ENCODE measurements at places on chromosomes 5 and 9.

DNA sequence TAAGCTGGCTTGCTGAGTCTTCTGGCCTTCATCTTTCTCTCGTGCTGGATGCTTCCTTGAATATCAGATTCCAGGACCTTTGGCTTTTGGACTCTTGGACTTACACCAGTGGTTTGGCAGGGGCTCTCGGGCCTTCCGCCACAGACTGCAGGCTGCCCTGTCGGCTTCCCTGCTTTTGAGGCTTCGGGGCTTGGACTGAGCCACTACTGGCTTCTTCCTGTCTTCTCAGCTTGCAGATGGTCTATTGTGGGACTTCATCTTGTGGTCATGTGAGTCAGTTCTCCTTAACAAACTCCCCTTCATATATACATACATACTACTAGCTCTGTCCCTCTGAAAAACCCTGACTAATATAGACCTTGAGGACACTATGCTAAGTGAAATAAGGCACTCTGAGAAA lies 78.3 kb upstream of the SSBP2 start:
- no peak for DNase-seq

DNA sequence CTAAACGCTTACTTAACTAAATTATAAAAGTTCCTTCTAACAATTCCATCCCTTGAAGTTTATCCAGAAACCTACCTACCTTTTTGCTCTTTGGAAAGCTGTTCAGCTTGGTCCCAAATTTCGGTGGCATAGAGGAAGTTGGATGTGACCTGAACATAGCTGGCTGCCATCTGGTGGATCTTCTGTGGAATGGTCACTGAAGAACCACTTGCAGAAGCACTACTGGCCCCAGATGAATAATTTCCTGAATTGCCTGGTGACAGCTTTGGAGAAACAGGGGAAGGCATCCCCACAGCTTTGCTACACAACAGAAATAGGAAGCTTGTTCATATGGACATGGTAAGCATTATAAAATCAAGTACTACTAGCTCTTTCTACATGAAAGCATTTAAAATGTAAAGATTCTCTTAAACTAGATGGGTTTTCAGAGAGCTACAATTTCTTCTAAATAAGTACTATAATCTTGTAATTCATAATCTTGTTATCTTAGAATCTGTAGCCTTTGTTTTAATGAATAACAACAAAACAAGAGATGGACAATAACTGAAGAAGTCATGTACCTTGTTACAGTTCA lies 9.9 kb downstream of the LEAP2 start:
- no peak for DNase-seq

- no peak for DNase-seq
These were observed 67.1 kb downstream of the COL5A1 start for GRCh38 chr9:134708672-134709038.

DNA sequence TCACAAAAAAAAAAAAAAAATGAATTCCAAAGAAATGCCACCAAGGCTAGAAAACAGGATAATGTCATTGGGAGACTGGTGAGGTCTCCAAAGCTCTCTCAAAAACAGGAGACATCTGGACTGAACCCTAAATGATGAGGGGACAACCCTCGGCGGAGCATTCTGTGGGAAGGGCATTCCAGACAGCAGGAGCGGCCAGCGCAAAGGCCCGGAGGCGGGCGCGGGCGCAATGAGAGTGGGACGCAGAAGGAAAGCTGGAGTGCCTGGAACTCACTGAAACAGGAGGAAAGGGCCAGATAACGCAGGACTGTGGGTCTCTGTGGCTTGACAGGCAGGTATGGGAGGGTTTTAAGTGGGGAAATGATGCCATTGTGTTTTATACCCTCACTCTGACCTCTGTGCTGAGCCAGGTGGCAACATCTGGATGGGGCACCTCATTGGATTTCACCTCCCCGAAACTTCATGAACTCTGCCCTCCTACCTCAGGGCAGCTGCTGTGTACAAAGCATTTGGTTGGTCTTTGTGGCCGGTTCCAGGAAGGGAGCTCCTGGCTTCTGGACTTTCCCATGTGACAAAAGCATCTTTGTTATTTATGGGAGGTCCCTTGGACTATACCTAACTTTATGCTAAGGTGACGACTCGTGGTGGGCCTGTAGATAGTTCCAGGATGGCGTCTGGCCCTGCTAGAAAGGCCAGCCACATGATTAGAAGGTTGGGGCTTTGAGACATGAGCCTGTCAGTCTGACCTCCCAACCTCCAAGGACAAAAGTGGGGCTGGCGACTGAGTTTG lies 11.5 kb upstream of the MAPK9 start:
- no peak for DNase-seq

GRCh38 chr9:131112374-131113154 lies 12.8 kb upstream of the NUP214 start:
- no peak for DNase-seq

DNA sequence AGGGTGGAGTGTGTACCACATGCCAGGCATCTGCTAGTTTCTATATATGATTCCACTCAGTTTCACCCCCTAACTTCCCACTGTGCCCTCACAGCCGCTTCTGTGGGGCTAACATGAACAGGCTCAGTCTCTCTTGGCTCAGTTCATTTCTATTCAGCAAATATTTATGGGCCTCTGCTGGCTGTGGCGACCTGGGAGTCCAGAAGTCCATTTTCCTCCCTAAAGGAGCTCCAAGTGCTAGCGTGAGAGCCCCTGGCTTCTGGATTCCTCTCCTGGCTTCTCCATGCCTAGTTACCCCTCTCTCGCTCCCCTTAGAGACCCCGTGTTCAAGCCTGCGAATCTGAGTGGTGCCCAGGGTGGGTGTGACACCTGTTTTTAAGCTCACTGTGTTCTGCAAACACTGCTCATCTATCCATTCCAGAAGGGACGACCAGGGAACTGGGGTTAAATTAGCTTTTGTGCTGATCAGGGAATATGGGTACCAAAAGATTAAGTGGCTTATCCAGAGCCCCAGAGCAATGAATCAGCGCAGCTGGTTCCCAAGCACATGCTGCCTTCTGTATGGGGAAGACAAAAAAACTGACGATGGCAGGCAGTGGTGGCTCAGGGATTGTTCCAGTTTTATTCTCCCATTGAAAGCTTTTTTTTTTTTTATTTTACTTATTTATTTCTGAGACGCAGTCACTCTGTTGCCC lies 57.6 kb downstream of the HMCN2 start:
- no peak for DNase-seq

DNA sequence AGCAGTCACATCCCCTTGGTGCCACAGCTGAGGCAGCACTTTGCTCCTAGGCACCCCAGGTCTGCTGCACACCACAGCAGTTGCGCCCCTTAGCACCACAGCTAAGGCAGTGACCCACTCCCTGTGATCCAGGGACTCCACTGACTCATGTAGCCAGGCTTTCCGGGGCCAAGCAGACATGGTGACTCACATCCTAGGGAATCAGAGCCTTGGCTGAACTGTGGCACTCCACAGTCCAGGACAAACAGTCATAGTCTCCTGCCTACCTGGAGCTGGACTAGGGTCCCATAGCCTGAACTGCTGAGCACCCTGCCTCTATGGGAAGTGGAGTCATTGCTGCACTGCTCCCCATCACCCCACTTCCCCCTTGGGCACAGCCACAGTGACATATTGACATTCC lies 338.7 kb downstream of the NPR3 start:
- DNase-seq, result no peak

GRCh38 chr5:119358901-119359603 lies 3.2 kb downstream of the TNFAIP8 start:
- DNase-seq, result no peak

GRCh38 chr5:66013397-66013796 lies 87.0 kb downstream of the ERBIN start:
- DNase-seq, result no peak

DNA sequence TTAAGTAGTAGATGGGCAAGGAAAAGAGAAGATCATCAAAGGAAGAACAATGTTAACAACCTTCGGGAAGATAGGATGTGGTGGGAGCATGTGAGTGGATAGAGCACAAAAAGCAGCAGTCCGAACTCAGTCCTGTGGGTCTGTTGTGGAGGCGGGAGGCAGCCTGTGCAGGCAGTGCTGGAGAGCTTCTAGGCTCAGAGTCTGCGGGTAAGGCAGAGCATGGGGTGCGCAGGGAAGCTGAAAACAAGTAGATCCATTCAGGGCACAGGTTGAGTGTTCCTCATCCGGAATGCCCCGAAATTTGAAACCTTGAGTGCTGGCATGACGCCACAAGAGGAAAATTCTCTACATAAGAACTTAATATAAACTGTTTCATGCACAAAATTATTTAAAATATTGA lies 84.9 kb downstream of the PPIC start:
- no peak for DNase-seq

GRCh38 chr9:129124506-129125069 lies 13.4 kb downstream of the PTPA start:
- DNase-seq, result no peak

Data from stimulated activated CD8-positive, alpha-beta memory T cell treated with anti-CD3 and anti-CD28 coated beads, Interleukin-7, amount 100 ng/mL, for 4 hours (primary cell).